ENCODE measurements at places on chromosomes 13 and 19.

- DNase-seq = no peak
Observed at GRCh38 chr13:32538143-32538620, 413 bp downstream of the N4BP2L2 start.

DNA sequence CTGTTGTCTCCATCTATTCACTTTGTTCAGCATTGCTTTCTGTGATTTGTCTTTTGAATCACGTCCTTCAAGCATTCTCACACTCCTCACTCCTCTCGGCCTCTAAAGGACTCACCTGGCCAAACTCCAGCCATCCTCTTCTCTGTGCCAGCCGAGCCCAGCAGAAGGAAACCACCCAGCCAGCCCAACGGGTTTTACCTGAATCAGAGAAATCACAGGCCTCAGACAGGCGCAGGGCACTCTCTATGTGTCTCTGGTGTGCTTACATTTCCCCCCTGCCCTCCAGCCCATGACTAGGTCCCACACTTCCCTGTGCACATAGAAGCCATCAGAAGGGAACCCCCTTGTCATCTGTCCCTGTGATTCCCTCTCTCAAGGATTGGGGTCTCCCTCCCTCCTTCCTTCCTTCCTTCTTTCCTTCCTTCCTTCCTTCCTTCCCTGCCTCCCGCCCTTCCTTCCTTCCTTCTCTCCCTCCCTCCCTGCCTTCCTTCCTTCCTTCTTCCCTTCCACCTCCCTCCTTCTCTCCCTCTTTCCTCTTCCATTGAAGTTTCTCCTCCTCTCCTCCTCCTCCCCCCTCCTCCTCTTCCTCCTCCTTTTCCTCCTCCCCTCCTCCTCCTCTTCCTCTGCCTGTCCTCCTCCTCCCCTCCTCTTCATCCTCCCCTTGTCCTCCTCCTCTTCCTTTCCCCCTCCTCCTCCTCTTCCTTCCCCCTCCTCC, 8.8 kb upstream of the ZNF541 start:
- no peak for DNase-seq

GRCh38 chr13:43293986-43294385, 270.6 kb downstream of the DNAJC15 start:
- no peak for DNase-seq

GRCh38 chr13:44224450-44225149, 149.0 kb upstream of the SERP2 start:
- no peak for DNase-seq

DNA sequence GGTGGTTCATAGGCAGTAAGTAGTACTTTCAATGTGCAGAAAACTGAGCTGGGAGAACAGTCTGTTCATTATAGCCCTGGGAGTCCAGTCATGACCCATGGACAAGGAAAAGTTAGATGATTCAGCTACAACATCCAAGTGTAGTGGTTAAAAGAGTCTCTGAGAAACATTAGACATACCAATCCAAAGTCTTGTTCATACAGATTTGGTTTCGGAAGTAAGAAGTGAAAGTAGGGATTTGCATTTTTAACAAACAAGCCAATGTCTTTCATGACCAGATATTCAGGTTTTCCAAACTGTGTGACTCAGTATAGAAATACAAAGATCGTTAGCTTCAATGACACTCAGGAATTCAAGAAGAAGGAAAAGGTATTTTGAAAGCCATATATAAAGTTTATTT, 345.3 kb downstream of the SLITRK1 start:
- DNase-seq = no peak

DNA sequence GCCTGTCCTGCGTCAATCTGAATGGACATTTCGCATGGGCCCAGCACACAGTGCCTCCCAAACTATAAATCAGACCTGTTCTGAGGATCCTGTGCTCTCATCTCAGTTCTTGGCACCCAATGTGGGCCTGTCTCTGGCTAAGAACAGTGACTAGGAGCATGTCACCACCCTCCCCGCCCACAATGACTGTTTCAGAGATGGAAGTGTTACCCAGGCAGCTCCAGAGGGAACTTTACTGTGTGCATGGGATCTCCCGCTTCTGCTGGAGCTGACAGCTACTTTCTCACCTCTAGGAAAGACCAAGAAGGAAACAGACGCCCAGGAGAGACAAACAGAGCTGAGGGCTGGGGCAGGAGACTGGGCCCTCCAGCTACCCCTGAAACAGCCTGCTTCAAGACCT, 45.0 kb downstream of the KCTD15 start:
- no peak for DNase-seq

DNA sequence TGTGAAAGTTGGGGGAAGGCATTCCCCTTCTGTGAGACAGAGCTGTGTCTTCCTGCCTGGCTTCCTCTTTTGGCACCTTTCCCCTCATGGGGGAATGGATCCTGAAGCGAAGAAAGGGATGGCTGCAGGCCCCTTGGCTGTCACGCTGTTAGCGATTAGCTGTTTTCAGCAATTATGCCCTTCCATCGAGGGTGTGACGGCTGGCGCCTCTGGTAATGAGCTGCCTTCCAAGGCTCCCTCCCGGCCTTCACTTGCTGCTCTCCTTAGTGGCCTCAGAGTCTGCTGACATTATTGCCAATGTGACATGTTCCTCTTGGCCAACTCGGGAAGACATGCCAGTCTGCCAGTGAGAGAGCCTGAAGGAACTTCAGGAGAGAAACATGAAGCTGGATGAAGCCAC, 162.1 kb downstream of the ZIC5 start:
- DNase-seq = no peak

DNA sequence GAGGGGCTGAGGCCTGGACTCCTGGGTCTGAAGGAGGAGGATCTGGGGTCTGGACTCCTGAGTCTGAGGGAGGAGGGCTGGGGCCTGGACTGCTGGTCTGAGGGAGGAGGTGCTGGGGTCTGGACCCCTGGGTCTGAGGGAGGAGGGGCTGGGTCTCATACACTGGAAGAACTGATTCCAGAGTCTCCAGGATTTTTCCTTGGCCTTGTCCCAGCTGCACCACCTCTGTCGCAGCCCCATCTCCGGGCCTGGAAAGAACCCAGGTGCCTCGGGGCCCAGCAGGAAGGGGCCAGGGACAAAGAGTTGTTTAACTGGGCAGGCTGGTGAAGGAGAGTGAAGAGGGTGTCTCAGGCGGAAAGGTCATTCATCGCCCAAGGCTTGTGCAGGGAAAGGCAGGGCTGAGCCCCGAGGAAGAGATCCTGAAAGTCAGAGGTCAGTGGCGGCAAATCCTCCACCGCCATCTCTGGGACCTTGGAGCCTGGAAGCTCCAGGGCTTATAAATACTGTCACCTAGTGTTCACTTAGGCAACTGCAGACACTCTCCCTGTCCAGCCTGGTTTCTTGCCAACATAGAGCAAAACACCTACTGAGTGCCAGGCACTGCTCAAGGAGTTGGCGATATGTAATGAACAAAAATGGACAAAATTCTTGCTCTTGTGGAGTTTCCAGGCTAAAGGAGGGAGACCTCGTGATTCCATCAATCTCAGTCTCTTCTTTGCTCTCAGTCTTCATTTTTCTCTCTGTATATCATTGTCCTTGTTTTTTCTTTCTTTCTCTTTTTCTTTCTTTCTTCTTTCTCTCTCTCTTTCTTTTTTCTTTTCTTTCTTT, 4.4 kb upstream of the KCNN4 start:
- DNase-seq = no peak

GRCh38 chr19:50573741-50574461, 5.7 kb upstream of the LRRC4B start:
- DNase-seq = no peak

DNA sequence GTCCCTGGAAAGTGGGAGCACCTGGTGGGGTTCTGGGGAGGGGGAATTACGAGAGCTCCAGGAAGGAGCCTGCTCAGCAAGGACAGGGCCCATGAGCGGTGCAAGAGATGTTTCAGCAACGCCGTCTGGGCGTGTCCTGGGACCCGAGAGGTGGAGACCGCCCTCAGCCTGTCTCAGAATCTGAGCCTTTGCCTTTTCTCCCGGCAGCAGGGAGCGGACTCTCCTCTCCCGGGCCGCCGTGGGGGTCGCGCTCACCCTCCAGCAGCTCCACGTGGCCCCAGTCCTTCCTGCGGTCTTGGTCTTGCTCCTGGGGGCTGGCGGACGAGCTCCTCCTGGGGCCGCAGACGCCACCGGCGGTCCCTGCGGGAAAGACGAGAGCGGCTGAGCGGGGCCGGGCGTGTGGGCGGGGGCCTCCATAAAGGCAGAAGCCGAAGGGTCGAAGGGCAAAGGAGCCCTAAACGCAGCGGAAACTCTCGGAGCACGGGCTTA, 714 bp downstream of the POLRMT start:
- DNase-seq = peak; percentile 39

DNA sequence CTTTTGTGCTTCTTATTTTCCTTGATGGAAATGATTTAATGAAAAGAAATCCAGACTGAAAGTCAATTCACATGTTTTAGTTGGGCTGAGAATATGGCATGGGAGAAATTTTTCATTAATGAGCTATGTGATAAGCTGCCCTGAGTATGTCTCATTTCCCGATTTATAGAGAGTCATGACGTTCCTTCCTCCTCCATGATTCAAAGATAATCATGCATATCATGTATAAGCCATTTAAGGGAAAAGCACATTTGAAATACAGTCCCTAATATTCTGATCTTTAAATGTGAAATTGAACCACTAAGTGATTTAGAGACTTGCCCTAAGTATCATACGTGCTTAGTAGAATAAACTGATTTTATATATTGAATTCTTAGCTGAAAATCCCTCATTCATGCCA, 840.9 kb downstream of the PCDH17 start:
- DNase-seq = no peak

DNA sequence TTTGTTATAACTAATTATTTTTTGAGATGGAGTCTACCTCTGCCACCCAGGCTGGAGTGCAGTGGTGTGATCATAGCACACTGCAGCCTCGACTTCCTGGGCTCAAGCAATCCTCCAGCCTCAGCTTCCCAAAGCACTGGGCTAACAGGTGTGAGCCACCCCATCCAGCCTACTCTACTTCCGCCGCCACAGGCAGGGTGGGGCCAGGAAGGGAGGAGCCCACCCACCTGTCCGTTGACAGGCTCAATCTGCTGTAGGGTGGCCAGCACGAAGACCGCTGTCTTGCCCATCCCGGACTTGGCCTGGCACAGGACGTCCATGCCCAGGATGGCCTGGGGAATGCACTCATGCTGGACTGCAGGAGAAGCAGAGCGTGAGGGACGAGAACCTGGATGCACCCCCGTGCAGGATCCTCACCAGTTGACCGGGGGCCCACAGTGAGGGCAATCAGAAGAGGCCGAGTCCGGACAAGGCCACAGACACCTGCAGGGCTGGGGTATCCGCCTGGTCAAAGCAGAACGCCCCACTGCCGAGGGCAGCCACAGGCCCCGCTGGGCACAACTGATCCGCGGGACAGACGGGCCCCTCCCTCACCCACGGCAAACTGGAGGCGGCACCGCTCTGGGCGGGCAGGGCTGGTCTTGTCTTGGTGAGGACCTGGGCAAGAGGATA, 6.7 kb downstream of the DDX39A start:
- no peak for DNase-seq

GRCh38 chr19:18828786-18829185, 3.0 kb upstream of the UPF1 start:
- DNase-seq = no peak

DNA sequence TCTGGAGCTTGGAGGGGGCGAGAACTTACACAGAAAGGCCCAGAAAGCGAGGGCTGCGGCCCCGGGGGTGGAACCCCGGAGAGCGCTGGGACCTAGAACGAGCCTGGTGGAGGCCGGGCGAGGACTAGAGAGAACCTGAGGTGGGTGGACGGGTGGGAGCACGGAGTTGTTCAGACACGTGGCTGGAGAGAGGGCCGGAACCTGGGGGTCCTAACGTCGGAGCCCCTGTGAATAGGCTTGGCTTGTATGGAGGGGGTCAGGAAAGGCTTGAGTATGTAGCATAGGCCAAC, 383 bp downstream of the ZNF581 start:
- no peak for DNase-seq

DNA sequence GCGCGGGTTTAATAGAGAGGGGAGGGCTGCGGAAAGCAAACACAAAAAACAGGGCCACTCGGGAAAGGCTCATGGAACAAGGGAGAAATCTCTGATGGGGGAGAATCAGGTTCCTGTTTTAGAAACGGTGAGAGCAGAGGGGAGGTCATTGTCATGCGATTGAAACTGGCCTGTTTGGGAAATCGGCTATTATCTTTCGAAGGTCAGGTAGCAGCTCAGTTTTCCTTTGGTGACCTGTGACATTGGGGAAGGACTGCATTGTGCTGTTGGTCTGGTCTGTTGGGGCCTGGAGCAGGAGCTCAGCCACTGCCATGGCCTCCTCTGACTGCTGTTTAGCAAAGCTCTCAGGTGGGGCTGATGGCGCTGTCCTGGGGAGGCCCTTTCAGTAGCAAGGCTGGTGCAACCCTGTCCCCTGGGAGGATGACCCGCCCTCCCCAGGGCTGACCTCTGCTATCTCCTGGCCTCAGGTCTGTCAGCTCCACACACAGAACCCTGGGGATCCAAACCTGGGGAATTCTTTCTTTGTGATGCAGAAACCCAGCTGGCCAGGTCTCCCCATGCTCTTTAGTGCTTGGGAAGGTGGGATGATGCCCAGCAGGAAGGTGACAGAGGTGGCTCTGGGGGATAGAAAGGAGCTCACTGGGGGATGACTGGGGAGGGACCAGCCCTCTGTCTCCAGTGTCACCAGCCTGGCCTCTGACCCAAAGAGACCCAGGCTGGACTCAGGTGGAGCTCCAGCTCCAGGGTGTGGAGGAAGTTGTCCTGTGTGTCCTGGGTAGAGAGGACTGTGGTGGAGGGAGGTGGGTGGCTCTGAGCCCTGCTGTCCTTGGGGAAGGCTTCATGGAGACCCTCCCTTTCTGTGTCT, 21.2 kb upstream of the CD177 start:
- no peak for DNase-seq

- DNase-seq = no peak
Observed at GRCh38 chr19:19279062-19279612, 6.0 kb upstream of the TM6SF2 start.

DNA sequence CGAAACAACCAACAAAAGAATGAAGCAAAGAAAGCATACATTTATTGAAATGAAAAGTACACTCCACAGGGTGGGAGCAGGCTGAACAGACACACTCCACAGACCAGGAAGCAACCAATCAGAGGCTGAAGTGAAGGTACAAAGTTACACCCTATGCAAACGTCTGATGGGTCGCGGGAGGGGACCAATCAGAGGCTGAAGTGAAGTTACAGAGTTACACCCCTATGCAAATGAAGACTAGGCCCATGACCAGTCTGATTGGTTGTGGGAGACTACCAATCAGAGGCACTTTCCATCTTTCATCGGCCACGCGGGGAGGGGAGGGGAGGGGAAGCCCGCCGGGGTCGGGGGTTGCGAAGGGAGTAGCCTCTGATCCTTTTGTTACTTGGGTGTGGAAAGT, 12.4 kb upstream of the FBL start:
- no peak for DNase-seq

DNA sequence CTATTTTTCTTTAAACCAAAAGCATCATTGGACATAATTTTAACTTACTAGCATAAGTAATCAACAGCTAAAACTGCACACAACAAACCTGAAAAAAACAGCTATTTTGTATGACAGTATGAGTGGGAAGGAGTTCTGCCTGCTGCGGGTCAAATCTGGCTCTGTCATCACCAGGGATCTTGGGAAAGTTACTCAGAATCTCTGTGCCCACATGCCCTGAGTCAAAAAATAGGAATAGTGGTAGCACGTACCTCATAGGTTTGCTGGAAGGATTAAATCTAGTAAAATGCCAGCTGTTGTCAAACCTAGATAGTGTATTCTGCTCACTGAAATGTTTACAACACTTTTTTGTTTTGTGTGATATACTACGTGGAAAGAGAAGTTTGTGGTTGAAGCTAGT, 1.1 kb downstream of the CLN5 start:
- DNase-seq = no peak

Data from stimulated activated CD4-positive, alpha-beta T cell treated with anti-CD3 and anti-CD28 coated beads, Interleukin-15, amount 100 ng/mL, for 48 hours (primary cell).